Activated CD4-positive, alpha-beta T cell treated with anti-CD3 and anti-CD28 coated beads for 48 hours (primary cell): ENCODE measurements at places on chromosomes 16 and 17.

DNA sequence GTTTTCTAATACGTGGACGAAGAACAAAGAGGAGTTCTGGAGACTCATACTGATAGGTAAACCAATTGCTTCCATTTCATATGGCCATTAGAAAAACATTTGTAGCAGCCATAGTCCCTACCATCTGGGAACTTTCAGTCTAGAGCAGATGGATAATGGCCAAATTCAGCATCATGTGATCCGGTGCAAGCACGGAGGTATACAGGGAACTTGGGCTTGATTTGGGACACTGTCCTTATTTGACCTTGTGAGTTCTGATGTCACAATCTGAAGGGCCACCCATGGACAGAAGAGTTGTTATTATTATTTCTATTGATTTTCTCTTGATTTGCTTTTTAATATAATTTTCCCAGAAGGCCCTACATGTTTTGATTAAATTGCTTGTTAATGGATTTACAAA lies 154.6 kb upstream of the ZNF267 start:
- DNase-seq, result no peak

- no peak for DNase-seq
These were observed 330 bp downstream of the CASKIN2 start for GRCh38 chr17:75514919-75515495.

DNA sequence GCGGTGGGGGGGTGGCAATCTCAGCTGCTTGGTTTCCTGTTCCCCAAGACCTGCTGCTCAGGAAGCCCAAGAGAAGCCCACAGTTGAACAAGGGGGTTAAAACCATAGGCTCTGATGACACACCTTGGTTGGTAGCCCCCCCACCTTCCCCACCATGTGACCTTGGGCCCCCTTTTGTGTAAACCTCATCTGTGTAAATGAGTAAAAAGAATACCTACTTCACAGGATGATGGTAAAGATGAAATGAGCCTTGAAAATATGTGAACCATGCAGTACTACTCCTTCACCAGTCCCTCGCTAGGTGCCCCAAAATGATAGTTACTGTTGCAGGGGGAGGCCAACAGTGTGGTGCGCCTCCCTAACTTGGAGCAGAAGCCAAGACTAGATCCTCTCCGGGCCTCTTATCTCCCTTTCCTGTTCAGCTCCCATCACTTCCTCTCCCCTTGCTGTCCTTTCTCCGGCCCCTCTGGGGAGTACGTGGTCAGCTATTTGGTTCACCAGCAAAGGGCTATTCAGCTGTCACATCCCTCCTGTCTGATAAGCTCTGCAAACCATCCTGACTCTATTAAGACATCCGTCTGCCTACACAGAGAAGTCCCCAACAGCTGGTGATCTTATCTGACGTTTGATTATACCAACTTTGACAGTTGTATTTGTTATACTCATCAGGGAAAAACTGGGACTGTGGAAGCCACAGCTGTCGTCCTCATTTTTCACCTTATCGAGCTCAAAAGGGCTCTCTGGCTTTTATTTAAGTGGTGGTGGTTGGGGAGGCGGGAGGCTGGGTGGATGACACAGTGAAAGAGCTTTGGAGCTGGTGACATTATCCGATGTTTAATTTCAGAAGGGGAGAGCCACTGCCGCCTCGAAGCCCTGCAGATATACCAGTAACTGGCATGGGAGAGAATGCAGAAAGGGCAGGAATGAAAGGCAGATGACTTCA lies 19.9 kb downstream of the DCAKD start:
- DNase-seq, result no peak

DNA sequence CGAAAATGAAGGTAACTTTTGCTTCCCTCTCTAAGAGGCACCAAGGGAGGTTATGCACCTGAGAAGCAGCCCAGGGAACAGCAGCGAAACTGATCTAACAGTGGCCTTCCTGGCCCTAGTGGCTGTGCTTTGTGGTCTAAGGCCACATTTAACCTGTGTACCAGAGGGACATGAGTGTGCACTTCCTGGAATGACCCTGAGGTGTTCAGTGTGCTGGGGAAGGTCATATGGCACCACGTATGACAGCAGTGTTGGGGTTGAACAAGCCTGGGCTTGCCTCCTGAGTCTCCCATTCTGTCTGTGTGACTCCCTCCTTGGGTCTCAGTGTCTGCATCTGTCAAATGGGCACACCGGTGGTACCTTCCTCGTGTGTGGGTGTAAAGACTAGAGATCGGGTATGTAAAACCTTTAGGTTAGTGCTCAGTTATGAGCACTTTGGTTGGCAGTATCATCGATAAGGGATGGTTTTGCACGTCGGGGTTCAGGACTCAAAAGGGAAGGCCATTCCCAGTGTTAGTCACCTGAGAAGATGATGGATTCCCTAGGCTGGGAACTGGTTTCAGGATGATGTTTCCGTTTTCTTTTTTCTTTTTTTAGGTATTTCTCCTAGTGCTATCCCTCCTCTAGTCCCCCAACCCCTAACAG lies 31.9 kb downstream of the PLCG2 start:
- DNase-seq, result no peak

DNA sequence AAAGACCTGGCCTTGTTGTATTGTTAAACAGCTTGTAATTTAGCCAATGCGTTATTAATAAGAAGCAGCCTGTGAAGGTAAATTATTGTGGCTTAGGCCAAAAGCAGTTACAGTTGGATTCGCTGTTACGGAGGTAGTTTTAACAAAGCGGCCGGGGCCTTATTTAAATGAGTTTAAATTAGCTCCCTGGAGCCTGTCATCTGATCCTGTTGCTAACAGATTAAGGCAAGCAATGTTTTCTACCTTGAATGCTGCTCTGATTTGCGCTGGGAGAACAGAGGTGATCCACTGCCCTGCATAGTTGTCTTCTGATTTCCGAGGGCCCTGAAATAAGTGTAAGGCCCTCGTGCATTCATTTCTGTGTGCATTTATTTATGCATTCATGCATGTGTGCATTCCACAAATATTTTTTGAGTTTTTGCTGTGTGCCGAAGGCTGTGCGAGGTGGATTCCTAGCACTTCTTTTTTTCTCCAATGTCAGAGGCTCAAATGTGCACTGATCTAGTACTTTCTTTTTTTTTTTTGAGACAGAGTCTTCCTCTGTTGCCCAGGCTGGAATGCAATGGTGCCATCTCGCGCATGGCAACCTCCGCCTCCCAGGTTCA lies 10.9 kb downstream of the SEC14L5 start:
- no peak for DNase-seq

GRCh38 chr17:47622180-47622549 lies 27.6 kb upstream of the KPNB1 start:
- DNase-seq, result no peak

DNA sequence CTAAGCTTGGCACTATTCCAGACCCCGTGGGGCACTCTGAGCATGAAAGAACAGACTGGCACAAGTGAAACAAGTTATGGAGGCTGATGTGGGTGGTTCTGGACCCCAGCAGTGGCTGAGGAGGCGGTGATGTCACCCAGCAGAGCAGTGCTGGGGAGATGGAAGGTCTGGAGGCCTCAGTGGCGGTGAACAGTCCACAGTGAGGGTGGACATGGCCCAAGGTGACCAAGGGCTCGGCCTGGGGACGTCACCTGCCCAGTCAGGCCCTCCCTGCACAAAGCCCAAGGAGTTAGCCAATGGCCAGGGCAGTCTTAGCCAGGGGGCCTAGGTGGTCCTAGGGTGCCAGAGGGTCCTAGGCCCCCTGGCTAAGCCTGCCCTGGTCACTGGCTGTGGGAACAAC lies 24.5 kb downstream of the SMPD3 start:
- no peak for DNase-seq

DNA sequence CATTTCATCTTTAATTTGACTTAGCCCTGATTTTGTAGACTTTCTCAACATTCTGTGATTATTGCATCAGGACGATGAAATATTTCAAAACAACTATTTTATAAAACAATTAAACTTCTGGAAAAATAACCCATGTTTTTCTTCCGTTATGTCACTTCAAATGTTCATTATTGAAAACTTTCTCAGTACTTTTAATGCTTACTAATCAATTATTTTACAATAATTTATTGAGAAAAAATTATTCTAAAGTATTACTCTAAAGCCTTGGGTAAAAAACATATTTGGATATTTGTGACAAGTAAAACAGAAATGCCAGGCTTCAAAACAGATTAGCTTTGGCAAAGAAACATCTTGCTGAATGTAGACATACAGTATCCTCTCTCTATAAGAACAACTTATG lies 46.3 kb upstream of the DHX40 start:
- no peak for DNase-seq

DNA sequence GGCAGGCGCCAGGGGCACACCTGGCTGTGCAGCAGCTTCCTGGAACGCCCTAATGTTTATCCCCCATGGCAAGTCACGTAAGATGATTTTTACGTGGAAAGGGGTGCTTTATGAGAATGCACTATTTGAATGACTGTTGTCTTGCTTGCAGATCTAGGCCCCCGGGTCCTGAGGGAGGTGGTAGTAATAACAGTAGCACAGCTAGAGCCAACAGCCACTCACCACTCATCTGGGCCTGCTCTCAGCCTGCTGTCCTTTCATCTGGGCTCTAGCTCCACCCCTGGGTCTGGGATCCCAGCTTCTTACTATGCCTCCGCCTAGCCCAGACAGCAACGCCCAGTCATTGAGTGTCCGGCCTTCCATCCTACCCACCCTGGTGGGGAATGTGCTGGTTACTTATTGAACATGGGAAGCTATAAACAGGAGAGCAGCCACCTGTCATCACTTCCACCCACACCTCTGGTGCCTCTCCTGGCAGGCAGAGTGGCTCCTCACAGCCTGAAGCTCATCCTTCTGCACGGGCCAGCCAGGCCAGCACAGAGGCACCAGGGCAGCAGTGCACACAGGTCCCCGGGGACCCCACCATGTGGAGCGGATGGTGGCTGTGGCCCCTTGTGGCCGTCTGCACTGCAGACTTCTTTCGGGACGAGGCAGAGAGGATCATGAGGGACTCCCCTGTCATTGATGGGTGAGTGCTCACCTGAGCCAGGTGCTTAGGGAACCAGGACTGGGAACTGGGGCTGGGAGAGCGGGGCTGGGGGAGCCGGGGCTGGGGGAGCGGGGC lies 16.6 kb downstream of the DPEP1 start:
- DNase-seq, result no peak

- DNase-seq, result no peak
These were observed 36.7 kb upstream of the CCL1 start for GRCh38 chr17:34399725-34400124.
